ENCODE measurements at places on chromosomes 6 and 20.

GRCh38 chr20:62822788-62823651, 6.2 kb downstream of the COL9A3 start:
- DNase-seq: no peak

GRCh38 chr20:16228722-16229121, 344.5 kb downstream of the KIF16B start:
- no peak for DNase-seq

GRCh38 chr6:49979584-49979983, 10.2 kb upstream of the DEFB113 start:
- DNase-seq: no peak

- DNase-seq: no peak
Measured at GRCh38 chr6:37432590-37432915, 468 bp upstream of the CMTR1 start.

- no peak for DNase-seq
Measured at GRCh38 chr6:114419175-114419574, 76.4 kb upstream of the HS3ST5 start.

GRCh38 chr6:112899541-112899940, 552.4 kb downstream of the RFPL4B start:
- no peak for DNase-seq

GRCh38 chr6:46901882-46902314, 19.8 kb downstream of the ADGRF5 start:
- no peak for DNase-seq

- DNase-seq: no peak
Measured at GRCh38 chr6:40933864-40934263, 105.2 kb downstream of the UNC5CL start.

DNA sequence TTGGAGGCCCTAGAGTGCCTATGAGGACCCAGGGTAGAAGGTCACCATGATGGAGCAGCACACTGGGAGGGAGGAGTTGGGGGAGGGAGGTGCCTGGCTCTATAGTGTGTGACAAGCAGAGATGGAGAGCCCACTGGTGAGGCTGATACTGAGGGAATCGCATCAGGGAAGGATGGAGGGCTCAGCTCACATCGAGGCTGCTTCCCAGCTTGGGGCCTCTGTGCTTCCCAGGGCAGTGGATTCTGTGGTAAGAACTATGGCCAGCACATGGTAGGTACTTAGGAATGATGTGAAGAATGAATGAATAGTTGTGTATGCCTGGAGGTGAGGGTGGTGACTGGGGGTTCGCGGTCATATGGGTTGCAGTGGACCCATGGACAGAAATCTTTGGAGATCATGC, 1.3 kb upstream of the EPB41L1 start:
- no peak for DNase-seq

GRCh38 chr20:45019027-45019761, 52.9 kb downstream of the STK4 start:
- no peak for DNase-seq

- DNase-seq: no peak
Measured at GRCh38 chr6:111565326-111566221, 40.1 kb downstream of the TRAF3IP2 start.

Measured in activated T-cell treated with anti-CD3 and anti-CD28 coated beads, Interleukin-2, amount 50 U/mL, for 4 hours (primary cell).